Activated naive CD4-positive, alpha-beta T cell (primary cell): ENCODE measurements at places on chromosomes 2 and 18.
A peak's percentile ranks its signal among the peaks of the same experiment; 100 is the strongest.

- DNase-seq: peak; percentile 25
These were observed at the start of gene POU3F3 for GRCh38 chr2:104853534-104854497. Gene POU3F3, plus strand, starts transcription at chr2:104854115. Its CDS starts 1,396 bp downstream, at chr2:104855511.

- no peak for DNase-seq
These were observed 190.1 kb upstream of the SP5 start for GRCh38 chr2:170524828-170525565.

DNA sequence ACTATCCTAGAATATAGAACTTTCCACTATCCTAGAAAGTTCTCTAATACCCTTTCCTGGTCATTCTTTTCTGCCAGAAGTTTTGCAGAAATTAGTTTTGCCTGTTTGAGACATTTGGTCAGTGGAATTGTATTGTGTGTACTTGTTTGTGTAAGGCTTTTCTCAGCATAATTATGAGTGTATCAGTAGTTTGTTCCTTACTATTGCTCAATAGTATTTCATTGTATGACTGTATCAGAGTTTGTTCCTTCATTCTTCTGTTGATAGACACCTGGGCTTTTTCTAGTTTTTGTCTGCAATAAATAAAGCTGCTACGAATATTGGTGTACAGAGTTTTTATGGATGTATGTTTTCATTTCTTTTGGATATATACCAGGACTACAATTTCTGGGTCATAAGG is 27.2 kb downstream of the CCDC138 start:
- no peak for DNase-seq

- no peak for DNase-seq
These were observed 485.7 kb downstream of the TXNL1 start for GRCh38 chr18:56152551-56153310.

DNA sequence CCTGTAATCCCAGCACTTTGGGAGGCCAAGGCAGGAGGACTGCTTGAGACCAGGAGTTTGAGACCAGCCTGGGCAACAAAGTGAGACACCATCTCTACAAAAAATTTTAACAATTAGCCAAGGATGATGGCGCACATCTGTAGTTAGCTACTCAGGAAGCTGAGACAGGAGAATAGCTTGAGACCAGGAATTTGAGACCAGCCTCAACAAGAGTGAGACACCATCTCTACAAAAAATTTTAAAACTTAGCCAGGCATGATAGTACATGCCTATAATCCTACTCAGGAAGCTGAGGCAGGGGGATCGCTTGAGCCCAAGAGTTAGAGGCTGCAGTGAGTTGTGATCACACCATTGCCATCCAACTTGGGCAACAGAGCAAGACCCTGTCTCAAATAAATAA is 7.0 kb downstream of the MEMO1 start:
- no peak for DNase-seq
